Left forelimb (tissue), 1 donor: ENCODE measurements at places on chromosomes 1 and 21.

DNA sequence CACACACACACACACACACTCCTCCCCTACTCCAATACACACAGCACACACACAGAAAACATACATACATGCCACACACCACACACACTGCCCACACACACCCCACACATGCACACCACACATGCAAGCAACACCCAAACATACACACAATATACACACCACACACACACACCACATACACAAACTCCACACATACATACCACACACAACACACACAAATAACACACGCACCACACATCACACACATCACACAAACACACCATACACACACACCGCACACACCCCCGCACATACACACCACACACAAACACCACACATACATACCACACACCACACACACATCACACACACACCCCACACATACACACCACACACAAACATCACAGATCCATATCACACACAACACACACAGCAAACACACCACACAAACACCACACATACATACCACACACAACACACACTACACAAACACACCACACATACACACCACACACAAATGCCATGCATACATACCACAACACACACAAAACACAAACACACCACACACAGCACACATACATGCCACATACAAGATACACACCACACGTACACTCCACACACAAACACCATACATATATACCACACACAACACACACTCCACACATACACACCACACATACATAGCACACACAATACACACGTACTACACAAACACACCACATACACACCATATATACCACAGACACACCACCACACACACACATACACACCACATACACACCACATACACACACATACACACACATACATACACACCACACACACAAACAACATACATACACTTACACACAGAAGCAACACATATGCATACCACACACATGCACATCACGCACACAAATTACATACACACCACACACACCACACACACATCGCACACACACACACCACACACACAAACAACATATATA lies 932 bp upstream of the RAB7B start:
- no peak for DNase-seq

DNA sequence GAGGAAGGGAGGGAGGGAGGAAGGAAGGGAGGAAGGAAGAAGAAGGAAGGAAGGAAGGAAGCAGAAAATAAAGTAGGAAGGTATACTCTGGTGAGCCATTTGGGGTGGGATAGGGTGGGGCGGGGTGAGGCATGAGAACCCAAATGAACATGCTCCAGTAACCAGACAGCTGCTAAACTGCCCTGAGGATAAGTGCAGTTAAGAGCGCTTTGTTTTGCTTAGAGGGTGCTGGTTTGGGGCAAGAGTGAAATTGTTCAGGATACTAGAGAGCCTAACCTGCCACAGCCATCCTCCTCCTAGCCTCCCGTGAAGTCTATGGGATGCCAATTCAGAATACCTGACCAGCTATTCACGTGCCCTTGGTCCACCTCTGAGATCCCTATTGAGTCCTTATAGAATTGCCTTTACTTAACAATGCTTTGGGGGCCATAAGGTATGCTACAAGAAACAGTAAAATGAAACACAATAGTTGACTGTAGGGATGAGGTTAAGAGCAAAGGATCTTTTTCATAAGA lies 59.0 kb upstream of the ATF3 start:
- DNase-seq, result no peak

DNA sequence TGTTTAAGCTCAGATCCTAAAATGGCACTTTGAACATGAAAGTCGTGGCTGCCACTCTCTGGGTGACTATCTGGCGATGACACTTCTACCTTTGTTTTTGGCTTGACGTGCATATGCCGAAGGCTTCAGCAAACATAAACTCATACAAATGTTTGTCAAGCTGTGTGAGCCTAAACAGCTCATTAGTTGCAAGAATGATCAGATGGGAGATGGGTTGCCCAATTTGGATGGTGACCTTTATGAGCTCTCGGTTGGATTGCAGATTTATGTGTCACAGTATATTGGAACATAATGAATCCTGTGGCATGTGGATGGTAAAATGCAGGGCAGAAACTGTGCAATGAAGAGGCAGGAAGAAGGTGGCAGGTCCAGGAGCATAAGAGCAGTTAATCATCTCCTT lies 229.3 kb downstream of the DISC1 start:
- DNase-seq, result no peak

DNA sequence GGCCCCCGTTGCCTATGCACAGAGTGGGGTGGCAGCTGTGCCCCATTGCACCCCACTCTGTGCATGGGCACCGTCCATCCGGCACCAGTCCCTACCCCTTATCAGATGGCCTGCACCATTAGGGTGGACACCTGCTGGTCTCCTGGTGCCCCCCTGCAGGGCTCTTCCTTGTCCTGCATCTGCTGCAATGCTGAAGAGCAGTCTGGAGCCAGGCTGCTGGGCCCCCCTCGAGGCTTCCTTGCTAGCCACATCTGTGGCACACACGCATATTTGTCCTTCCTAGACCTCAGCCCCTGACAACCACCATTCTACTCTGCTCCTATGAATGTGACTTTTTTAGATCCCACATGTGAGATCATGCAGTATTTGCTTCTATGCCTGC lies 56.4 kb downstream of the COL18A1 start:
- no peak for DNase-seq

DNA sequence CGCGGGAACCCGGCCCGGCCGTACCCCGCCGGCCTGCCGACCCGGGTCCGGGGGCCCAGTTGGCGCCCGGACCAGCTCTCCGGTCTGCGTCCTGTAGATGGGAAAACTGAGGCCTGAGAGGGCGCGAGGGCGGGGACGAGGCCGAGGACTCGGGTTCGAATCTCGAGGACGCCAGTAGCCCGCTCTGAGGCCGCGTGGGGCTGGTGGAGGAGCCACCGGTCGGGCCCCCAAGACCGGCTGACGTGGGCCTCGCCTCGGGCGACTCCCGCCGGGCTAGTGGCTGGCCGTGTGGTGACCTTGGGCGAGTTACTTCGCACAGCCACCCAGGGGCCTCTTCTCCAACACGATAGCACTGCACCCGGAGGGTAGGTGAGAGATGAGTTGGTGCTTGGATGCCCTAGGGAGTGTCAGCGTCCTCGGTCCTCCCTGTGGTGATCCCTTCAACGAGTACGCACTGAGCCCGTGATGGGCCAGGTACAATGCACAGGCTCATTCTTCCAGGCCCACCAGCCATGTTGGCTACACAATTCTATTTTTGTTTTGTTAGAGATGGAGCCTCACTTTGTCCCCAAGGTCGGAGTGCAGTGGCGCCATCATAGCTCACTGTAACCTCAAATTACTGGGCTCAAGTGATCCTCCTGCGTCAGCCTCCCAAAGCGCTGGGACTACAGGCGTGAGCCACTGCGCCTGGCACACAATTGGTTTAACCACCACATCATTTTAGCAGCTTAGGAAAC lies 404 bp upstream of the SCMH1 start:
- peak; percentile 72 for DNase-seq

GRCh38 chr1:230352537-230352936 lies 73.6 kb downstream of the PGBD5 start:
- DNase-seq, result no peak

GRCh38 chr1:205502111-205502810 lies 2.2 kb upstream of the CDK18 start:
- no peak for DNase-seq

GRCh38 chr1:150562446-150563339 lies 13.5 kb downstream of the ADAMTSL4 start:
- no peak for DNase-seq

GRCh38 chr1:175364424-175365076 lies 172.0 kb upstream of the KIAA0040 start:
- DNase-seq, result no peak

DNA sequence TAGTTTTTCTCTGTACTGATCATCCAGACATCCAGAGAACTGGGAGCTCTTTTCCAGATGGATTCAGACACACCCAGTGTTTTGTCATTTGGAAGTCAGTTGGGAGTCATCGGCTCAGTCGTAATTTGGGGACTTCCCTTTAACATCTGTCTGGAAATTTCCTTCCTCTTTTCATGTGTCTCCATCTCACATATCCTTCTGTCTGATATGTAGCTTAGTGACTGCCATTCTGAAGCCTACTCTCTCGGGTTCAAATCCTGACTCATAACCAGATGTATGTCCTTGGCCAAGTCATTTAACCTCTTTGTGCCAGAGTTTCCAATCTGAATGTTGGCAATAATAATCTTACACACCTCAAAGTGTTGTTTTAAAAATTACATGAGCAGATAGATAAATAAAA lies 3.0 kb downstream of the MORC3 start:
- no peak for DNase-seq

DNA sequence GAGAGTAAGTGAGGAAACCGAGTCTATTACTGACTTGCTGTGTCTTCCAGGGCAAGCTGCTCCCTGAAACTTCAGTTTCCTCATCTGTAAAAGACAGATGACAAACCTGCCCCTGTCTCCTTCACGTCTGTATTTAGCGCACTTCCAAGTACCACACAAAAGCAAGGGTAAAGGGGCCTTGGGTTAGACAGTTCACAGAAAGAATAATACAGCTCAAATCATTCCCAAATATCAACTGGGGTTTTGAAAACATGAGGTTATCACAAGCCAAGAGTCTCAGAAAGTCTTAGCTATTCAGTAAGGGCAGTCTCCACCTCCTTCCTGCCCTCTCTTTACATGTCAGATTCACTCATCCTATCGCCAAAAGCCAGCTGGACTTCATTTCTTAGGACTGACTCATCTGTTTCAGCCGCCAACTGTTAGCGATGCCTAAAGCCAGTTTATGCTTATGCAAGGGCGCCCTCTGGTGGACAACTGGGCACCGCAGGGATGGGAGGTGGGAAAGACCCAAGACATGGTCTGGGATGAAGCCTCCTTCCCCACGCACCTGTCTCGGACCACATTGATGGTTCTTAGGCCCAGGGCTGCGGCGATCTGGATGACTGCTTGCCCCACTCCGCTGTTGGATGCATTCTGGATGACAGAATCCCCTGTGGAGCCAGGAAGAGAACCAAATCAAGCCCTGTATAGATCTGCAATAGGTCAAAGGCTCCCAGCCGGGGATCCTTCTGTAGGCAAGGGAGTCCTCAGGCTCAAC lies 21.1 kb upstream of the SRSF4 start:
- peak; percentile 92 for DNase-seq

- DNase-seq, result no peak
These were observed 45.3 kb upstream of the RGS5 start for GRCh38 chr1:163248064-163248463.

DNA sequence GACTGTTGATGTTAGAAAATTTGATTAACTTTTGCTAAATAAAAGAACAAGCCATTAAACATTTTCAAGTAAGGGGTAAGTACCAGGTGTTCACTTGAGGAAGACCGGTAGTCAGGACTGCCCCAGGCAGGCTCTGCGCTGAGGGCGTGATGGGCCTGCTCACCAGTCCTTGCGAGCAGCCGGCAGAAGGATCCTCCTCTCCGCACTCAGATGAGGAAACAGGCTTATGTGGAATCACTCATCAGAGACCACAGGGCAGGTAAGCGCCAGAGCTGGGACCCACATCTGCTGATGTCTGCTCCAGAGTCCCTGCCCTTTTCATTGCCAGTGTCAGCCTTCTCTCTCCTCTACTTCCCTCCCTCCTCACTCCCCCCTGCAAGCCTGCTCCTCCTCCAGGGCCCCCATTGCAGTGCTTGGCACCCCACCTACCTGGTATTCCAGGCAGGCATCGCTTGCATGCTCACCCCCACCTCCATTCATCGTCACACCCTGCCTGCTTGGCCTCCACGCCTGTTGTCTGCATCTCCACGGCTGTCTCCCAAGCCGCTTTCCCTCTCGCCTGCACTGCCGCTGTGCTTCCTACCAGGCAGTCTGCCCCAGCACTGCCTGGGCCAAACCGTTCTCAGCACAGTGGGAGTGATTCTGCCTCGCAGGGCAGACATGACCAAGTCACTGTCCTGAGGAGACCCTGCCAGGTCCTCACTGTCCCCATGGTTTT lies 24.7 kb upstream of the KDM4A start:
- DNase-seq, result no peak

GRCh38 chr21:31448496-31448895 lies 104.4 kb upstream of the TIAM1 start:
- DNase-seq, result no peak

GRCh38 chr1:6180707-6181311 lies 688 bp upstream of the CHD5 start:
- DNase-seq, result no peak

- DNase-seq, result no peak
These were observed 129.7 kb upstream of the ADGRL2 start for GRCh38 chr1:81671038-81671437.

- DNase-seq, result no peak
These were observed 894 bp downstream of the EPB41 start for GRCh38 chr1:28915031-28915895.

- DNase-seq, result no peak
These were observed 1.7 kb upstream of the KRTAP7-1 start for GRCh38 chr21:30831194-30831765.

- no peak for DNase-seq
These were observed 120.6 kb downstream of the LYPLAL1 start for GRCh38 chr1:219294251-219294650.

DNA sequence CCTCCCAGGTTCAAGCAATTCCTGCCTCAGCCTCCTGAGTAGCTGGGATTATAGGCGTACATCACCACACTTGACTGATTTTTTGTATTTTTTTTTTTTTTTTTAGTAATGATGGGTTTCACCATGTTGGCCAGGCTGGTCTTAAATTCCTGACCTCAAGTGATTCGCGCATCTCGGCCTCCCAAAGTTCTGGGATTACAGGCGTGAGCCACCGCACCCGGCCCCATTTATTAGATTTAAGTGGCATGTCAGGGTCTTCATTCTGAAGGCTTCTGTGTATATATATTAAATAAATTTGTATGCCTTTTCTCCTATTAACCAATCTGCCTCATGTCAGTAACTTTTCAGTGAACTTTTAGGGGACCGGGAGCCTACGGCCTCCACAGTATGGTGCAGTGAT lies 6.0 kb upstream of the CLIC4 start:
- DNase-seq, result no peak

DNA sequence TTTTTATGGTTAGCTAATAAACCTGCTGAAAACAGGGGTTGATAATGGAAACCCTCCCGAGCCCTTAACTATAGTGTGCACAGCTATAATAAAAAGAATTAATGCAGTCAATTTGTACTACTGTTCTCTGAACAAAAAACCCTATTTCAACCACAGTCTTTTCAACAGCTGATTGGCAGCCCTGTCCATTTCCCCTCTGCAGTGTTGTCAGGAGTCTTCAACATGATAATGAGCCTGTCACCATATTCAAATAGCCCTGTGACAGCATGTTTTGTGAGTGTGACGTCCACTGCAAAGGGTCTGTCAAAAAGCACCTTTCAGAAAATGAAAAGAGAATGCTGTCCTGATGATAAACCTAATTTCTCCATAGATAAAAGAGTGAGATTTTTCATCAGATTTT lies 92.7 kb downstream of the ESRRG start:
- DNase-seq, result no peak
